SHP77 treated with DMSO at 0.1 percent for 48 hours (cell line): ENCODE measurements at places on chromosomes 4 and X.

GRCh38 chr4:16794816-16795445 lies 103.5 kb downstream of the LDB2 start:
- DNase-seq, result peak; percentile 1

- no peak for DNase-seq
Measured at GRCh38 chr4:184854673-184855072, 28.9 kb upstream of the ACSL1 start.

DNA sequence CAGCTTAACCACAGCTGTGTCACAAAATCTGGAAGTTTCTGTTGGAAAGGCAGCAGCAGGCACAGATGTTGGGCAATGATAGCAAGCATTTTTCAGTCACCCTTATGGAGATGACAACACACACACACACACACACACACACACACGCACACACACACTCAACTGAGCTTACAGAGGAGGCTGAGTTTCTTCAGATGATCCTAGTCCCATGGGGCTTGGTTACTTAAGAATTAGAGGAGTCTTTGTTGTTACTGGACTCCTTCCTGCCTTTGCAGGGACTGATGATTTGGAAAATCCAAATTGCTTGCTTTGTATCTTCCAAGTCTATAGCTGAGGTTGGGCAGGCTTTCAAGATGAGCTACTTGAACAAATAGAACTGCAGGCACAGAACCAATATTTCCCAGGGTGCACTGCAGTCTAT lies 740.1 kb upstream of the PITX2 start:
- no peak for DNase-seq

GRCh38 chrX:22629105-22629725 lies 356.5 kb downstream of the CBLL2 start:
- no peak for DNase-seq

- no peak for DNase-seq
Measured at GRCh38 chr4:100789991-100790390, 272.2 kb upstream of the EMCN start.

DNA sequence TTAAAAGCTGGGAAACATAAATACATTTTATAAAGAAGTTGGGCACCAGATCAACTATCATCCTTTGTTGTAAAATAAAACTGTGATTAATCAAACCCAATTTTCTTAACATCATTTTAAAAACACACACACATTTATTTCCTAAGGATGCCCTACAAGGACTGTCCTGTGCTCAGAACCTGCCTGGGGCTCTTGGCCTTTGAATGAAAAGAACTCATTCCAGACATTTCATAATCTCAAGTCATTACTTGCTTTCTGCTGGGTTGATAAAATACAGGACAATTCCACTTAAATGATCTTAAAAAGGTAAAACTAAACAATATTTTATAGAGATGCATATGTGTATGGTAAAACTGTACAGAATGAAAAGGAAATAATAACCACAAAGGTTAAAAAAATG lies 2.8 kb downstream of the SH3D19 start:
- DNase-seq, result no peak
